Stimulated activated CD8-positive, alpha-beta memory T cell treated with anti-CD3 and anti-CD28 coated beads, Interleukin-15, amount 100 ng/mL, for 24 hours (primary cell): ENCODE measurements at places on chromosomes 3 and 15.

- DNase-seq, result no peak
Observed at GRCh38 chr3:12916159-12916558, 74.8 kb upstream of the RPL32 start.

- no peak for DNase-seq
Observed at GRCh38 chr15:57897870-57898269, 167.6 kb downstream of the ALDH1A2 start.

DNA sequence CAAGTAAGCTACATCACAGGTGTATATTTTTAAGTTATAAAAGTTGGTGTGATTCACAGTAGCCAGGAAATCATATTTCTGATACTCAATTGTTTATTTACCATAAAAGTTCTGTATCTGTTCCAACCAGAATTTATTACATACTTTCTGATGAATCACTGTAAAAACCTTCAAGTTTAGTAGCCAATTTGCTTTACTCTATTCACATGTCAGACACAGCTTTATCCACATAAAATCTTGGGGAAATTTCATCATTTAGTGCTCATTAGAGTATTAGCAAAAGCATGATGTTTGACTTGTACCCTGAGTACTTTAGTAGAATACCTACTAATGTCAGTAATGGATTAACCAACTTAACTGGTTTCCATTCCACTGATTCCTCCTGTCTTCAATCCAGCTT, 249.8 kb downstream of the POLQ start:
- no peak for DNase-seq

GRCh38 chr3:4509043-4509442, 15.9 kb downstream of the ITPR1 start:
- DNase-seq, result no peak

DNA sequence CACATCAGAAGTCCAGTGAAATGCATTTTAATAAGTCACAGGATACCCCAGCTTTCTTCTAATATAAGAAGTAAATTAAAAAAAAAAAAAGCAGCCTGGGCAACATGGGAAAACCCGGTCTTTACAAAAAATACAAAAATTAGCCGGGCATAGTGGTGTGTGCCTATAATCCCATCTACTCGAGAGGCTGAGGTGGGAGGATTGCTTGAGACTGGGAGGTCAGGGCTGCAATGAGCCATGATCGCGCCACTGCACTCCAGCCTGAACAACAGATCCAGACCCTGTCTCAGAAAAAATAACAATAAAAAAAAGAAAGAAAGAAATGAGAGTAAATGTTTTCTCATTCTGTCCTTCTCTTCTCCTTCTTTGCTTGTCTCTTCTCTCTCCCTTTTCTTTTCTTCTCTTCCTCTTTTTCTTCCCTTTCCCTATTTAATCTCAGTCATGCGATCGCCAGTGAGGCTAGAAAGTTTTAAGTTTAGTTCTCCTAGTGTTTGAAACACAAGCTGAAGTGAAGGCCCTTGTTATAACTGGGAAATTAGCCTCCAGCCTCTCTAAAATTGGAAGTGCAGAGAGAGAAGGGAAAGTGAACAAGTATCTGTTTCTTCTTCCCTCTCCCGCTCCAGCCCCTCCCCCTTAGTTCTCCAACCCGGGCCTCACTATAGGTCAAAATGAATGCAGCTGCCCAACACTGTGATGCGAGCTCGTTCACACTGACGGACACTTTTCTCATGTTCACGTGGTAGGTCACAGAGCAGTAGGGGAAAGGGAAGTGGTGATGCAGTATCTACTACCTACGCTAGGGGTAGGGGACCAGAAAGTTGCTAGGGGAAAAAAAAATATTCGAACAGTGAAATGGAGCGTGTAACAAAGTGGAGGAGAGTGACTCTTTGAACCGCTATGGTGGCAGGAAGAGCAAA, 23.5 kb upstream of the TSC22D2 start:
- no peak for DNase-seq

DNA sequence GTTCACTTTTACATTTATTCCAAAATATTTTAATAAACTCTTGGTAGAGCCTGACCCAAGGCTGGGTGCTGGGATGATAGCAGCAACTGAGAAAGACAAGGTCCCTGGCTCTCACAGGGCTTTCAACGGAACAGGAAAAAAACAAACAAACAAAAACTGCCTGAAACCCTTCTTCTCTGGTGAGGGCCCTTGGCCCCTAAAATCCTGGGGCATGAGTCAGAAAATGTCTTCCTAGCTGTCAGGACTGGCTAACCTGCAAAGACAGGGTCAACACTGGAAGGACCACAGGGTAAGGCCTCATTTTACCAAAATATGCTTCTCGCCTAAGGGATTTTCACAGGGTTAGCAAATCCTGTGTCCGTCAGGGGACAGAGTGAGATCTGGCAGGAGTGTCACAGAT, 45.7 kb upstream of the WNT5A start:
- DNase-seq, result no peak

DNA sequence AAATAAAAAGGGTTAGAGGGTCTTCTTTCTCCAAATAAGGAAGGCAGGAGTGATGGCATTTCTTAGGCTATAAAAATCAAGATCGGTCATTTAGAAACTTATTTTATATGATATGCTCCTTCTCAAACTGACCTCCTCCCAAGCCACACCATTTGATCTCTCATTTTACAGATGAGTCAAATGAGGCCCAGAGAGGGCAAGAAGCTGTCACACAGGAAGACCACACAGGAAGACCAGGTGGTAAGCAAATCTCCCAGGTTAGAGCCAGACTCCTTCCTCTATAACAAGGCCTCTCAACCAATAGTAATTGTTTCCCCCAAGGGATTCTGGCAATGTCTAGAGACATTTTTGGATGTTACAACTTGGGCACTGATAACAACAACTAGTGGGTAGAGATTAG, 13.8 kb downstream of the TLE3 start:
- no peak for DNase-seq

DNA sequence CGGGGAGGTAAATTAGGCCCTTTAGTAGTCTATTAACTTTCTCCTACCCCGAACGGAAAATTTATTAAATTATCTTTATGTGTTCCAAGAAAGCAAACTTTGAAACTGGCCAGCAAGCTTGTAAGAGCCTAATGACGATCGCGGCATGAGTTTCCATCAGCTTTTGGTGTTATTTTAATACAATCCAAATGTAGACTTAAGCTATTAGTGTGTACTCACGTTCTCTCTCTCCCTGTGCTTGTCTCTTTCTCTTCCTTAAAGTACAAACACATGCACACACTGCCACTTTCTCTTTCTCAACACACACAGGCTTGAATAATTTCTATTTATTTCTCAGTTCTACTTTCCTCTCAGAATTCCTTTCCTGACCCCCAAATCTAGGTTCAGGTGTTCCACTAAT, 108.8 kb upstream of the MME start:
- no peak for DNase-seq

DNA sequence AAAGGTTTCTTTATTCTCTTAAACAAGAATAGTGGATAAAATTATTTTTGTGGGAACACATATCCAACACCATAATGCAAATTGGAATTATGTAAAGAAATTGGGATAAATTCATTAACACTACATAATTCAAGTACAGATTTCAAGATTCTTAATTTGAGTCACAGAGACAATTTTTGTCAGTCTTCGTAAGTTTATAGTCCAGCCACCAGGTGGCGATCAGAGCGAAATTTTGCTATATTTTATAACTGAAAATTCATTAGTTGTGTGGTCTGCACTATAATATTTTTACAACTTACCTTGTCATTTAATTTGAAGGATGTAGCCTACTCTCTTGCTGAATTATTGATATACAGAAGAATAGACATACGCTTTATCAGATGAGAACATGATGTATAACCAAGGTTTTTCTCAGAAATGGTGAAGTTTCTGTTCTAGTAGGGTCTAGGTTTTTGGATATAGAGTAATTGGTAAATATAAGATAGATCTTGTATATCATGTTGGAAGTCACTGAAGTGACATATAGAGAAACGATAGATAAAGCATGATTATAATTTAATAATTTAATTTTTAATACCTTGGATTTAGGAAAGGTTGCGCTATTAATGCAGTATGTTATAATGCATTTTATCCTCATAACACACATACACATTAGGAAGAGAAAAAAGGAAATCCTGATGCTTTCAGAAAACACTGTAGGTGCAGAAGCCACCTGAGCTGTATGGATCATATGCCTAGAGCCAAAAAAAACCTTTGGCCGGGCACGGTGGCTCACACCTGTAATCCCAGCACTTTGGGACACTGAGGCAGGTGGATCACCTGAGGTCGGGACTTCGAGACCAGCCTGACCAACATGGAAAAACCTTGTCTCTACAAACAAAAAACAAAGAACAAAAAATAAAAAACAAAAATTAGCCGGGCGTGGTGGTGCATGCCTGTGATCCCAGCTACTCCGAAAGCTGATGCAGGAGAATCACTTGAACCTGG, 31.7 kb downstream of the PLSCR4 start:
- peak; percentile 0 for DNase-seq

- no peak for DNase-seq
Observed at GRCh38 chr15:54250326-54250725, 272.1 kb downstream of the UNC13C start.

DNA sequence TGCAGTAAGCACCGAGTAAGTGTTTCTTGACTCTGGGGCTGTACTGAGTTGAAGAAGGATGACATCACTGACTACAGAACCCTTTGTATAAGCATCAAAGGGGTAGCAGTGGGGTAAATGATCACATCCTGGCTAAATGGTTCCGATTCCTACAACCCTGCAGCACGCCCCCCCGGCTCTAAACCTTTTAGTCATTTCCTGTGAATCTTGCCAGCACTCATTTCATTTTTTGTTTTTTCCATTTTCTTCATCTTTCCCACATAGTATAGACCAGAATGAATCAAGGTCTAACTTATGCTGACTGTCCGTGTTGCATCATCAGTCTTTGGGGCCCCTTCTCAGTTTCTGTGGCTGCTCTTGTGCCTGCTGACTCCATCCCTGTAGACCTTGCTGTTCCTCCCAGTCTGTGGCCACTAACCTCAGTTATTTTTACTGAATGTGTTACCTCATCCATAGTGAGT, 383.1 kb upstream of the TPRG1 start:
- DNase-seq, result peak; percentile 15

DNA sequence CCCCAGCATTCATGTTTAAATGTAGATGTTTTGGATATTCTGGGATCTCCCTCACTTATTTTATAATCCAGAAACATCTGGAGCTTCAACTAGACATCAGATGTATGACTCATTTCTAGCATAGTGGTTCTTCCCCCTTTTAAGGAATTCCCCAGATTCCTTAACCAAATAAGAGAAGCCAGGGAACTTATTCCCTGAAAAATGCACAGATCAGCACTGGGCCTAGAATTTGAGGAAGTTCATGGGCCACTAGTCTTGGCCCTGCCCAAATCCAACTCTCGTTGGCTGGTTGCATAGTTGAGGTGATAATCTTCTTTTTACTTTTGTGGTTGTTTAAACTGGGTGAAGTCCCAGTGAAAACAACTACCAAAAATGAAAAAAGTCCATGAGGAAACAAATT, 20.4 kb downstream of the RARRES1 start:
- DNase-seq, result no peak

GRCh38 chr3:12970684-12971083, 102.5 kb downstream of the IQSEC1 start:
- DNase-seq, result no peak

GRCh38 chr3:51974963-51975851, at the start of gene ABHD14A:
Gene ABHD14A (plus strand): TSS chr3:51975064. CDS start chr3:51975136, 72 bp downstream.
- DNase-seq, result no peak

GRCh38 chr3:100782906-100783305, 73.6 kb downstream of the TFG start:
- no peak for DNase-seq

DNA sequence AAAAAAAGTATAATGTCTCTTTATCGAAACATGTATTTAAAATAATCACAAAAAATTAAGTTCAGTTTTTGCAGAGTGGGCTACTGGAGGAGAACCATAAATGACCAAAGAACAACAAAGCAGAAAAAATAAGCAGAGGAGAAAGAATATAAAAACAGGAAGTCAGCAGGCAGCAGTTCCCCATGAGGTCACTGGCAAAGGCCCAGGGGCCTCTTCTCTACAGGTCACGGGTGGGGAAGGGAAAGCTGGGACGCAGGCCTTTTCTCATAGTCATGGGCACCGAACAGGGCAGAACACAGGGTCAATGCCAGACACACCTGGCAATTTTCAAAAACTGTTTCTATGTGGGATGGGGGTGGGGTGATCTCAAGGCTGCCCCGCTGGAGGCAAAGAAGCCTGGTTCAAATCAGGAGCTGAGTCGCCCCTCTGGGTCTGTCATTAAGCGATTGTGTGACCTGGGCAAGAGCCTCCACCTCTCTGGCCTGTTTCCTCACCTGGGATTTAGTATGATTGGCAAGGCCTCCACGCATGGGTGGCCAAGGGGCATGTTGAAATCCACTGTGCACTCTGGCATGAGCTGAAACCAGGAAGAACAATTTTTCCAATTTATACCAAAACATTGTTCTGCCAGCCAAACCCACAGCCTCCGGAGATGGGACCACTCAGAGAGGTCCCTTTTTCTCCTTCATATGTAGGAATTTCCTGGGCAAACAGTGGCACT, 43.8 kb upstream of the UACA start:
- DNase-seq, result no peak

DNA sequence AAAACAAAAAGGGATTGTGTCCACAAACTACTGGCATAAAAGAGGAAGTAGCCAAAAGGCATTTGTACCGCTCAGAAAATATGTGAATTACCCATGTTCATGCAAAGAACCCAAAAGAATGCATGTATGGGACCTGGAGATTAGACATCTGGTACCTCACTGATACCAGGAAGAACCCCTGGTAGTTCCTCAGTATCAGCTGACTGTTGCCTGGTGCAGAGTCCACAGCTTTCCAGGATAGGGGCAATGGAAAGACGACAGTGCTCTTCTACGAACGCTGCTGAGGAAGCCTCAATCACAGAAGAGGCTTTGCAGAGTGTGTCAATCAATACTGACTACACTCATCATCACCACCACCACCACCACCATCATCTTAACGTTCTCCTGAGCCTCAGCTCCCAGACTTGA, 63.3 kb downstream of the ATP8B4 start:
- DNase-seq, result no peak

- DNase-seq, result no peak
Observed at GRCh38 chr3:71854706-71855105, 69.8 kb upstream of the PROK2 start.

GRCh38 chr3:58084788-58085543, 76.7 kb downstream of the FLNB start:
- no peak for DNase-seq

DNA sequence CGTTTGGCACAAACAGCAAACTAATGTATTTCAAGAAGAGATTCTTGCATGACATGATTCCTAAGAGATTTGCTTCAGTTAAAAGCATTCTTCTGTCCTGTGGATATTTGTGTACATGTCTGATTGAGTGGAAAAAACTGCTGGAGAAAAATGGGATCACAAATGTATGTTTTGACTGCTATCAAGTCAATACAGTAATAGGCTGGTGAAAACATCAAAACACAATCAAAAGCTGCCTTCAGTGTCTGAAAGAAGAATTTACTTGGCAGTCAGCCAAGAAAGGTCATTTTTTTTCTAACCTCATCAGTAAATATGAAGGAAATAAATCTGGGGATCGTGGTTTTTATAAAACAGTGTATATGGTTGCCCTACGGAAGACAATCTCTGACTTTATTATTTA, 1214.8 kb downstream of the NSUN3 start:
- DNase-seq, result no peak

GRCh38 chr3:192130534-192131132, 596.7 kb downstream of the FGF12 start:
- no peak for DNase-seq
